Cerebellar cortex (tissue), 1 donor: ENCODE measurements at places on chromosomes 6 and 20.

GRCh38 chr6:26328265-26328844 lies 36.6 kb upstream of the BTN3A2 start:
- DNase-seq = peak; percentile 35

DNA sequence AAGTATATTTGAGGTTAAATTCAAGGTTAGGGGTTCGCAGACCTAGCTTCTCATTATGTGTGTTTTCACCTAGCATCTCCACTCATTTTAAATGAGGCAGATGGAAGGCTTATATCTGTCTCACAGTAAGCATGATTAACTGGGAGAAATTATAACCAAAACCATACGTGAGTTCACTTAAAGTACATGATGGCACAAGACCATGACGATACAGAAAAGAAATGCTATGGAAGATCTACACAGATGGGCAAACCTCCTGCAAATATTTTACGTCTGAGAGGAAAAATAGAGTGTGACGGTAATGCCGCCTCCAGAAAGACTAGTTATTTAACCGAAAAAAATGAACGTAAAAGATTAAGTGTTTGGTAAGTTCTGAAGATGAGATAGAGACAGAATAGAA lies 337.8 kb downstream of the FARS2 start:
- no peak for DNase-seq

- DNase-seq = no peak
Measured at GRCh38 chr6:166286839-166287271, 21.3 kb downstream of the PRR18 start.

DNA sequence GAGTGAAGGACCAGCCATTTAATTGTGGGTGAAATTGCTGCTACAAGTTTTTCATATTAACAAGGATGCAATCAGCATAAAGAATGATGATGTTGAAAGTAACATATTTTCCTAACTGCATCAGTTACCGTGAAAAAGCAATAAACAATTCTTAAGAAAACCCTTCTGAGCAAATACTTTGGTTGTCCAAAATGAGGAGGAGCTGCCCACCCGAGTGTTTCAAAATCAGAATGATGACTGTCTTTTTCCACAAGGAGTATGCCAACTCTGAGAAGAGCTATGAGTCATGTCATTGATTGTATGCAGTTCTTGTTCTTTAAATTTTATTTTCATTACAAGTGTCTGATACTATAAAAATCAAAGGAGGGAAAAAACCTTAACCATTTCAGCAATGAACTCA lies 470.5 kb downstream of the COL12A1 start:
- no peak for DNase-seq

- peak; percentile 70 for DNase-seq
Measured at GRCh38 chr6:125886914-125887313, 69.7 kb upstream of the HINT3 start.

GRCh38 chr6:23016696-23017095 lies 447.3 kb downstream of the HDGFL1 start:
- DNase-seq = no peak

- no peak for DNase-seq
Measured at GRCh38 chr6:163128324-163128723, 286.2 kb upstream of the QKI start.

DNA sequence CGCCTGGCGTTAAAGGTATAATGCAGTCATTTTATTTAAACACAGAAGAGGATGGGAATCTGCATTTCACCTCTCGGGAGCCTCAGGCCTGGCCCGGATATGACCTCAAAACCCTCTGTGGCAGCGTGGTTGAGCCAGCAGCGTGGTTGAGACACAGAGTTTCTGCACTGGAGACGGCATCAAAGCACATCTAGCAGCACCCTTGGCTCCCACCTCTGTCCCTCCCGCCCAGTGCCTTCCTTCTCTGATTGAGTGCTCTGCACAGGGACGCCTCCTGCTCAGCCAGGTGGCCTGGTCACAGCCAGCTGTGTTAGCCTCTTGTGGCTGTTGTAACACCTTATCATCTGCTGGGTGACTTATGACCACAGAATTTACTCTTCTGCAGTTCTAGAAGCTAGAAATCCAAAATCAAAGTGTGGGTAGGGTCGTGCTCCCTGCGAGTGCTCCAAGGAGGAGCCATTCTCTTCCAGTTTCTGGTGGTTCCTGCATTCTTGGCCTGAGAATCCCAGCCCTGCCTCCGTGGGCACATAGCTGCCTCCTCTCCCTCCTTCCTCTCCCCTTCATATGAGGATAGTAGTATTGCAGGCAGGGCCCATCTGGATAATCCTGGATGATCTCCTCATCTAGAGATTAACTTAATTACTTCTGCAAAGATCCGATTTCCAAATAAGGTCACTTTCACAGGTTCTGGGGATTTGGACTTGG lies 156.7 kb downstream of the SYCP2 start:
- DNase-seq = no peak

- peak; percentile 76 for DNase-seq
Measured at GRCh38 chr6:90294614-90294988, 2.0 kb downstream of the BACH2 start.

DNA sequence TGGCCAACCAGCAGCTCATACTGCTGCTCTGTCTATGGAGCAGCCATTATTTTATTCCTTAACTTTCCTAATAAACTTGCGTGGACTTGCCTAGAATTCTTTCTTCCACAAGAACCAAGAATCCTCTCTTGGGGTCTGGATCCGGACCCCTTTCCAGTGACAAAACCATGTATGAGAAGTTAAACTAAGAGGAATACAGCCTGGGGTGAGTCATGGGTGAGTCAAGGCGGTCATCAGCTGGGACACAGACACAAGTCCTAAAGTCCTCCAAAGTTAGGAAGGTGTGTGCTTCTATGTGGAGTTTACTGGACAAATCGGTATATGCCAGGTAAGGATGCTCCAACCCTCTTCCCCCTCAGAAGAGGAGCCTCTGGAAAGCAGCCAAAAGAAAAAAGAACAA lies 690.0 kb upstream of the CHD6 start:
- DNase-seq = no peak

GRCh38 chr6:80331974-80332373 lies 225.5 kb downstream of the BCKDHB start:
- no peak for DNase-seq

DNA sequence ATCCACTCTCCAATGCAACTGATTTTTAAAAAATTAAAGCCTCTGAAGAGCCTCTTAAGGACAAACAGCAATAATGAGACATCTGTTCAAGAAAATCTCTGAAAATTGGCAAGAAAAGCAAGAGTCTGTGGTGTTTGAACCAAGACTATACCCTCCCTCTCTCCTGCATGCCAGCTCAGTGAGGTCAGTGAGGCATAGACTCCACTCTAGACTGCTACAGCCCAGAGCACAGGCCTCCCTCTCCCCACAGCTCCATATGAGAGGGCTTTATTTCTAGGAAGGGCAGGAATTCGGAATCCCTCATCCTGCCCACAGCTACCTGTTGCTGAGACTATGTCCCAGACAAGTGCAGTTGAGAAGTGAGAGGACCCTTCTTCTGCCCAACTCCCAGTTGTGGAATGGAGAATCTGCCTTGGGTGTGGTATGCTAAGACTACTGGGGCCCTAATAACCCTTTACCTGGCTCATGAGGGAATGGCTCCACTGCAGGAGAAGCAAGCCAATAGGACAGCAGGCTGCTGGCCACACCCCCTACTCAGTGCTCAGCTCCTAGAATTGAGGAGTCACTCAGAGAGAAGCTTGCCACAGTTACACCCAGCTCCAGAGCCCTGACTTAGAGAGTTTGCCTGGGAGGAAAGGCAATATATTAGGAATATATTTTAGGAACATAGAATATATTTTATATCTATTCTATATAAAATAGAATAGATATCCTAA lies 22.7 kb upstream of the HLA-DQA1 start:
- no peak for DNase-seq

DNA sequence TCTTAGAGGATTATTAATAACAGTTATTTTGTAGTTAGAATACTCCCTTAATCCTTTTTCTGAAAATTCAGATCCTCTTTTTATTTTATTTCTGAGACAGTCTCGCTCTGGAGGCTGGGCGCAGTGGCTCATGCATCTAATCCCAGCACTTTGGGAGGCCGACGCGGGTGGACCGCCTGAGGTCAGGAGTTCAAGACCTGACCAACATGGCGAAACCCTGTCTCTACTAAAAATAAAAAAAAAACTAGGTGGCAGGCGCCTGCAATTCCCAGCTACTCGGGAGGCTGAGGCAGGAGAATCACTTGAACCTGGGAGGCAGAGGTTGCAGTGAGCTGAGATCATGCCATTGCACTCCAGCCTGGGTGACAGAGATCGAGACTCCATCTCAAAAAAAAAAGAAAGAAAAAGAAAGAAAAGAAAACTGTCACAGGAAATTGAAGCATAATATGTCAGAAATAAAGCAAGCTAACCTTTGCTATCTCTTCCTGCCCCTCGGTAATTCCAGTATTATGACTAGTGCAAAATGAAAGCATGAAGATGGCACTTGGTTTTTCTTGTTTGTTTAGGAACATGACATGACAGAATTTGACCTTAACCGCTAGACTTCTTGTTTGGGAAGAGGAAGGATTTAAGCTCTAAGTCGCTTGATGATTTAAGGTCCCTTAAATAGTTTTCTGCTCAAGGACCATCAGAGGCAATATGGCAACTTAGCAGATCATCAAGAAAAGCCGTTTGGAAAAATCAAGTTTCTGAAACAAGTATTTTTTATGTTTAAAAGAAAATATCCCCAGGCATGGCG lies 1.8 kb upstream of the RBM39 start:
- DNase-seq = no peak

GRCh38 chr6:35411066-35411465 lies 41.1 kb upstream of the FANCE start:
- no peak for DNase-seq

GRCh38 chr20:53399083-53399482 lies 194.6 kb downstream of the ZNF217 start:
- DNase-seq = no peak

DNA sequence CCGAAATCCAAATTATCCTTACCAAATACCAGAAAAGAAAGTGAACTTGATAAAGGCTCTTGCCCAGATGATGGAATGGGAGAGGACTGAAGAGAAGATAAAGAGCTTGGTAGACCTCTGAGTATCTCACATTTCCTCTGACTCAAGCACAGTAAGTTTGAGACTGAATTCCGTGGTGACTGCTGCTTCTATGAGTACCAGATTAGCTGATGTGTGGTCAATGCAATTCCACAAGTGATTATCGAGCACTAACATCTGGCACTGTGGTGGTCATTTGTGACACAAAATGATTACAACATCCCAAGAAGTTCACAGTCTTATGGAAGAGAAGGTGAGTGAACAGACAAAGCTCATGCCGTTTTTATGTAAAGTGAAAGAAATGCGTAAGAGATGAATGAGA lies 2.6 kb upstream of the RPS6KA2 start:
- no peak for DNase-seq

DNA sequence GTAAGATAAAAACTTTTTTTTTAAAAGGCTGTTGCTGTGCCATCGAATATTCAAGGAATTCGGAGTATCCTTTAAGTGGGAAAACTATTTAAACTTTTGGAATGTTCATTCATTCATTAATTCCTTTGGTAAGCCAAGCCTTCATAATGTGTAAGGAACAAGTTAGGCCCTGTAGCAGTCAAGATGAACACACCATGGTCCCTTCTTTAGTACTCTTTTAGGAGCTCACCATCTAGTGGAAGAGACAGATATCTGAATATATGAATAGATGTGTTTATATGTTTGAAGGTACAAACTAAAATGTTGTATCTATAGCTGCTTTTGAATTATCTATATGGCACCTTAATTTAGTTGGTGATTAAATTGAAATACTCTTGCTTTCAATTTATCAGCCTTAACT lies 5.8 kb downstream of the SPO11 start:
- DNase-seq = peak; percentile 24

GRCh38 chr20:54668271-54669039 lies 193.1 kb downstream of the DOK5 start:
- DNase-seq = no peak

DNA sequence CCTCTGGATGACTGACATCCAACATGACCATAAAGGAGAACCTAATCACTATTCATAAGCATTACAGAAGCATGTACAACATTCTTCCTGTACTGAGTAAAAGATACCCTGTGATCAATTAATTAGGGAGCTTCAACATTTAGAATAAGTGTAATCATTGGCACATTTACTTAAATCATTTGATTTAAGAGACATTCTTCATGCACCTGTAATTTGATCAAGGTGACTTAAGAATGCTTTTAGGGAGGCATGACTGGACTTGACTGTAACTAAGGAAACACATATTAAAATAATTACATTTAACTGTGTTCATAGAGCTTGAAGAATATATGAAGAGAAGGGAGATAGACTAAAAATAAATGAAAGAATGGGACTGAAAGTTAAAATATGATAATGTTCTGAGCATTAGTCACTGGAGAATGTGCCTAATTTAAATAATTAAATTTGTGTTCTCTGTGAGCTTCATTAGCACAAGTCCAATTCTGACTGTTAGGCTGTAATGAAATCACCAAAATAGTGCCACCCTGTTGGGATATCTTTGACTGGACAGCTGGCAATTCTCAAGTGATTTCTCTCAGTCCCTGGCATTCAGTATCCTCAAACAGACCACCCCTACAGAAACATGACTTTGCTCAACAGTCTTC lies 295.5 kb upstream of the ADGRB3 start:
- no peak for DNase-seq

- DNase-seq = no peak
Measured at GRCh38 chr6:82681119-82681714, 317.6 kb downstream of the TPBG start.

- DNase-seq = no peak
Measured at GRCh38 chr6:149446791-149447376, 37.9 kb downstream of the ZC3H12D start.

- DNase-seq = no peak
Measured at GRCh38 chr20:14845199-14846160, 508.1 kb upstream of the FLRT3 start.

DNA sequence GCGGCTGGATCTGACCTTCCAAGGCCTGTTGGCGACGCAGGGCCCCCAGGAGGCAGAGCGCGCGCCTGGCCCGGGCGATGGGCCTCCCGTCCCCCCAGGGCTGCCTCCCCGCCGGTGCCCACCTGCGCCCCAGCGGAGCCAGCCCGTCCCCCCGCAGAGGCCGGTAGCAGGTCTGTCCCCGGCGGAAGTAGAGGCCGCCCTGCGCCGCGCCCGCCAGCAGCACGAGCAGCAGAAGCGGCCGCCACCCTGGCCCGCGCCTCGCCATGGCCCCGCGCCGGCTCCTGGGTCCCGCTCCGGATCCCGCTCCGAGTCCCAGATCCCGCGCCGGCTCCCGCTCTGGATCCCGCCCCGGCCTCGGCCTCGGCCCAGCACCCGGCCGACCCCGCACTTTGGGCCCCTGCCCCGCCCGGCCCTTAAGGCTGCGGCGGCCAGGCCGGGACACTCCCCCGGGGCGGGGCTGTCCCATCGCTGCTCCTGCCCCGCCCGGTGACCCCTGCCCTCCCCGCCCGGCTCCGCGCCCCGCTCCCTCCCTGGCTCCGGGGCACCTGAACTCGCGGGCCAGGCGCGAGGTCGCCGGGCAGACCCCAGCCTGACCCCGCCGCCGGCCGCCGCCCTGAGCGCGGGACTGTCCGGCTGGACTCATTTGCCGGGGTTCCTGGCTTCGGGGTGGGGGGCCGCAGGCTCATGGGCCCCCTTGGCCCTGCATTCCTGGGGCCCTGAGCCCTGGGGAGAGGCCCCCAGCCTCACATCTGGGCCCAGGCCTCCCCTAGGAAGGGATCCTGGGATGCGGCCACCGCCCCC lies at the start of gene CTSZ:
Gene CTSZ (minus strand): TSS at position 391 of the 801 bp plus-strand sequence. CDS start 126 bp downstream, at position 265.
- no peak for DNase-seq

GRCh38 chr6:148521586-148521985 lies 178.9 kb downstream of the SASH1 start:
- no peak for DNase-seq

- no peak for DNase-seq
Measured at GRCh38 chr6:112252571-112253497, 1.5 kb downstream of the LAMA4 start.
